Temporal lobe (tissue), 4 donors: ENCODE measurements at places on chromosomes 5 and 9. TPM values are rescaled to one million over a fixed set of nuclear protein-coding genes. Genes with fewer than 3 reads are reported as not detected.

The CFAP157 gene
- total RNA-seq, result under 0.01 TPM

The PRSS3 gene
- total RNA-seq, result 0.25 TPM

The FBP1 gene
- total RNA-seq, result not detected

The NOTCH1 gene
- 29.0 TPM for total RNA-seq

The BARHL1 gene
- total RNA-seq, result not detected

The DAB2IP gene
- 16.5 TPM for total RNA-seq
